Activated naive CD4-positive, alpha-beta T cell treated with anti-CD3 and anti-CD28 coated beads for 36 hours (primary cell): ENCODE measurements at places on chromosomes 1 and 21. TPM values are rescaled to one million over a fixed set of nuclear protein-coding genes. Genes with fewer than 3 reads are reported as not detected.

DNA sequence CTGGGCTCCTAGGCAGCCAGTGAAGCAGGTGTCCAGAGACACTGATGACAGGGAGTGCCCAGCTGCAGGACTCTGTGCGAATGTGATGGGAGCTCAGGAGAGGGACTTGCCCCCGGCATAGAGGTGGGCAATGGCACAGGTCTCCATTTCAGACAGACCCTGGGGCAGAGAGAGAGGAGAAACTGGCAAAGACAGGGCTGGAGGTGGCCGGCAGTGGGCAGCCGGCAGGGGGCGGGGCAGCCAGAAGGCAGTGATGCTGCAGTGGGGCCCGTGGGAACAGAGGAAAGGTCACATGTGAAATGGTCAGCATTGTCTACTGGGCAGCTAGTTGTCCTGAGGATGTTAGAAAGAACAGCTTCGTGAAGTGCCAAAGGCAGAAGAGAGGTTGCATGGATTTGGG, 112.6 kb downstream of the HUNK start:
- no peaks in the 10 kb centered on the region for H3K4me1 ChIP-seq
- no peak overlapping the region for H3K27ac ChIP-seq
- H3K36me3 ChIP-seq, result peaks cover 1% of the 10 kb centered on the region
- H3K4me3 ChIP-seq, result no peak overlapping the region
- peaks cover 4% of the 10 kb centered on the region for H3K27me3 ChIP-seq
- no peak for DNase-seq

DNA sequence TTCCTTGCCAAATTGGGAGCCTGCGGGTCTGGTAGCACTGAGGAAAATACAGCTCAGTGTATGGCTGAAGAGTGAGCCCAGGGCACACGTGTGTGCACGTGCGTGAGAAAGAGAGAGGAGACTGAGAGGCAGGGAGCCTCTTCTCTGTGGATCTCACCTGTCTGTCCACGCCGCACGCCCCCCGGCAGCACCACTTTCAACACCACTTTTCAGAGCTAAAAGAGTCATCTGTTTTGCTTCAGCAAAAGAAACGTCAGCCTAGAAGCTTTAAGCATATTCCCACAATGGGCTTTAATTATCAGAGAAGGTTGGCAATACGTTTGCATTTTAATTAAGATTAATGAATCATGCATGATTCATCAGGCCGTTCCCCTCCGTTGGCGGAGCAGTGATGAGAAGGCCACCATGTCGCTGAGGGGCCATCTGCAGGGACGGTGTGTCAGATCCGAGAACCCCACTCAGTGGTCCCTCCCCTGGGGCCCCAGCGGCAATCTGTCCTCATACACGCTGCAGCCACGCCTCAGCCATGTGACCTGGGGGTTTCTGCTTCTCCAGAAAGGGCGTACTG, 56.8 kb downstream of the SIK1 start:
- no peak overlapping the region for H3K27ac ChIP-seq
- no peak overlapping the region for H3K4me3 ChIP-seq
- H3K4me1 ChIP-seq, result no peaks in the 10 kb centered on the region
- no peaks in the 10 kb centered on the region for H3K36me3 ChIP-seq
- no peaks in the 10 kb centered on the region for H3K27me3 ChIP-seq

DNA sequence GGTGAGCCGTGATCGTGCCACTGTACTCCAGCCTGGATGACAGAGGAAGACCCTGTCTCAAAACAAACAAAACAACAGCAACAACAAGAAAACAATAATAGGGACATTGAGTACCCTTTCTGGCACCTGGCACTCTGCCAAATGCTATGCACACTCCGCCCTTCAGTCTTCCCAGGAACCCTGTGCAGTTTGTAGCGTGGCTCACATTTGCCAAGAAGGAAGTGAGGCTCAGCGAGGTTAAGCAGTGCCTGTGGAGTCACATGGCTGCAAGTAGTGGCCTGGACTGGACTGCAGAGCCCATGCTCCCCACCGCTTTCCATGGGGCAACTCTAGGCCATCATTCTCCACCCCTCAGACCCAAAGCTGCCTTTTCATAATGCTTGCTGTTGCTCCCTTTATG, 5.3 kb upstream of the EVA1B start:
- DNase-seq, result no peak
- no peaks in the 10 kb centered on the region for H3K36me3 ChIP-seq
- peaks cover 9% of the 10 kb centered on the region for H3K4me1 ChIP-seq
- peaks cover 5% of the 10 kb centered on the region for H3K27me3 ChIP-seq
- no peak overlapping the region for H3K27ac ChIP-seq

DNA sequence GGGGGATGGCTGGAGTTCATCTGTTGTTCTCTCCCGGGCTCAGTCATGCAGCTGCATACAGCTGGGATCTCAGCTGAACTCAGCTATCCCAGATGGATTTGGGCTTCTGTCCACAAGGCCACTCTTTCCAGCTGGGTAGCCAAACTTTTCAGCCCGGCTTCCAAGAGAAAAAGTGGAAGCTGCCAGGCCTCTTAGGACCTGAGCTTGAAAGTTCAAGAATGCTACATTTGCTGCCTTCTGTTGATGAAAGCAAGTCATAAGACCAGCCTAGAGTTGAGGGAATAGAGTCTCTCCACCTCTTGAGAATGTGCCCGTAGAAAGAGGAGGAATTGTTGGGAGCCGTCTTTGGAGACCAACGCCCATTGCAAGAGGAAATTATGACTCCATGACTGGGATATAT, 95.3 kb downstream of the C1orf21 start:
- H3K4me1 ChIP-seq, result no peaks in the 10 kb centered on the region
- peaks cover 7% of the 10 kb centered on the region for H3K27me3 ChIP-seq
- no peak overlapping the region for H3K27ac ChIP-seq
- H3K36me3 ChIP-seq, result no peaks in the 10 kb centered on the region
- no peak for DNase-seq
- H3K4me3 ChIP-seq, result no peak overlapping the region

DNA sequence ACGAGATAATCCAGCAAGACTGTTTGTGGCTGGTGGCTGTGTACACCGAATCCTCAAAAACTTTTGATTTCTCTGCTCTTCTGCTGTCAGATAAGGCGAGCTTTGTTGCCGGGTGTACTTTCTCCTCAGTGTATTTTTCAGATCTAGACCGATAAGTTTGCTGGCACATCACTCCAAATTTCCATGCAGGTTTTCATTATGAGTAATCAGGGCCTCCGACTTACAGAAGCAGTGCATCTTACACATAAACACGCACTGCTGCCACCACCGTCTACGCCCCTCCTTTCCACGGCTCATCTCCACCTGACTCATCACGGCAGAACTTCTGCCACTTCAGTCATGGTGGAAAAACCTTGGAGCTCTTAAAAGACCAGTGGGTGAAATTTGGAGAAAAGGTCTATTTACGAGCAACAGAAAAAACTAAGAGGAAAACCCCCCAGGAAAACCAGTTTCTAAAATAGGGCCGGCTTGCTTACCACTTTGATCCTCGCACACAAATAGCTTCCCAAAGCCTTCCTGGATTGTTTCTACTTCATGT, 7.7 kb downstream of the ZBTB21 start:
- peak overlapping the region; percentile 86 for H3K27ac ChIP-seq
- H3K36me3 ChIP-seq, result peaks cover 40% of the 10 kb centered on the region
- peak overlapping the region; percentile 27 for H3K4me3 ChIP-seq

- no peaks in the 10 kb centered on the region for H3K36me3 ChIP-seq
- peaks cover 2% of the 10 kb centered on the region for H3K27me3 ChIP-seq
- DNase-seq, result no peak
- H3K4me1 ChIP-seq, result peaks cover 10% of the 10 kb centered on the region
- H3K4me3 ChIP-seq, result no peak overlapping the region
- H3K27ac ChIP-seq, result no peak overlapping the region
These were observed 36.8 kb upstream of the UBE2U start for GRCh38 chr1:64166629-64167028.

The HEYL gene
- total RNA-seq, result 0.17 TPM

The MIXL1 gene
- not detected for total RNA-seq

The SERPINC1 gene
- total RNA-seq, result not detected
